Neural crest cell (in vitro differentiated cells): ENCODE measurements at places on chromosomes 4 and X. TPM values are rescaled to one million over a fixed set of nuclear protein-coding genes. Genes with fewer than 3 reads are reported as not detected.

GRCh38 chr4:153825126-153825525, 36.2 kb upstream of the SFRP2 start:
- H3K4me1 ChIP-seq, result peaks cover 7% of the 10 kb centered on the region
- no peak overlapping the region for H3K4me3 ChIP-seq
- H3K36me3 ChIP-seq, result peaks cover 50% of the 10 kb centered on the region
- H3K27me3 ChIP-seq, result no peaks in the 10 kb centered on the region
- DNase-seq, result no peak

DNA sequence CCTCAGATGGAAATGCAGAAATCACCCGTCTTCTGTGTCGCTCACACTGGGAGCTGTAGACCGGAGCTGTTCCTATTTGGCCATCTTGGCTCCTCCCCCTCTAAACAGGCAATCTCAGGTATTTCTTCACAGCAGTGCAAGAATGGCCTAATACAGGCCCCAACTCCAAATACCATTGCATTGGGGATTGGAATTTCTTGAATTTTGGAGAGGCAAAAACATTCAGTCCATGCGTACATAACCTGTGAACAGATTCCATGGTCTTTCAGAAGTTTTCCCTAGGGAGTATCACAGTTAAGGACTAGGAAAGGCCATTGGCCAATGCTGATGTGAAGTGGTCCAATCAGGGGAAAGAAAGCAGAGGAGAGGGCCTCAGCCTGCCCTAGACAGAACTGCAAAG, 128.2 kb upstream of the NOCT start:
- H3K4me3 ChIP-seq, result no peak overlapping the region
- no peaks in the 10 kb centered on the region for H3K27me3 ChIP-seq
- H3K4me1 ChIP-seq, result peaks cover 25% of the 10 kb centered on the region
- no peaks in the 10 kb centered on the region for H3K36me3 ChIP-seq
- no peak for DNase-seq
- no peak overlapping the region for H3K27ac ChIP-seq

GRCh38 chr4:87391576-87392054, 627 bp upstream of the HSD17B11 start:
- H3K4me1 ChIP-seq, result peaks cover 33% of the 10 kb centered on the region
- DNase-seq, result no peak
- peak overlapping the region; percentile 95 for H3K27ac ChIP-seq
- H3K36me3 ChIP-seq, result peaks cover 15% of the 10 kb centered on the region

The HPRT1 gene
- total RNA-seq, result 20.3 and 26.6 TPM in 2 replicates

GRCh38 chr4:57109847-57110639, at the start of gene IGFBP7:
TSS of gene IGFBP7 (minus strand) at chr4:57110385. CDS start at chr4:57110351, 34 bp downstream.
- H3K27ac ChIP-seq, result peak within 1 kb of the TSS; percentile 60
- peak within 1 kb of the TSS; percentile 94 for H3K4me3 ChIP-seq
- H3K27me3 ChIP-seq, result peaks cover 73% of the 10 kb centered on the region

- H3K27ac ChIP-seq, result peak within 1 kb of the TSS; percentile 94
- H3K27me3 ChIP-seq, result no peaks in the 10 kb centered on the region
- H3K36me3 ChIP-seq, result no peaks in the 10 kb centered on the region
These were observed at the start of gene RADX for GRCh38 chrX:106611679-106612392. TSS of gene RADX (plus strand) at chrX:106611978. CDS start at chrX:106612081, 103 bp downstream.

GRCh38 chrX:3549411-3549911, 164.0 kb downstream of the PRKX start:
- H3K4me3 ChIP-seq, result peak overlapping the region; percentile 12
- H3K27ac ChIP-seq, result peak overlapping the region; percentile 9
- peaks cover 13% of the 10 kb centered on the region for H3K4me1 ChIP-seq
- peak; percentile 15 for DNase-seq

- DNase-seq, result no peak
- H3K4me1 ChIP-seq, result peaks cover 22% of the 10 kb centered on the region
- H3K4me3 ChIP-seq, result no peak overlapping the region
- H3K36me3 ChIP-seq, result peaks cover 43% of the 10 kb centered on the region
- no peaks in the 10 kb centered on the region for H3K27me3 ChIP-seq
- no peak overlapping the region for H3K27ac ChIP-seq
These were observed 63.7 kb upstream of the TLR2 start for GRCh38 chr4:153620352-153620751.

The WNK3 gene
- total RNA-seq, result 29.3 and 30.7 TPM in 2 replicates

The RAB39B gene
- total RNA-seq, result 6.5 and 7.3 TPM in 2 replicates

DNA sequence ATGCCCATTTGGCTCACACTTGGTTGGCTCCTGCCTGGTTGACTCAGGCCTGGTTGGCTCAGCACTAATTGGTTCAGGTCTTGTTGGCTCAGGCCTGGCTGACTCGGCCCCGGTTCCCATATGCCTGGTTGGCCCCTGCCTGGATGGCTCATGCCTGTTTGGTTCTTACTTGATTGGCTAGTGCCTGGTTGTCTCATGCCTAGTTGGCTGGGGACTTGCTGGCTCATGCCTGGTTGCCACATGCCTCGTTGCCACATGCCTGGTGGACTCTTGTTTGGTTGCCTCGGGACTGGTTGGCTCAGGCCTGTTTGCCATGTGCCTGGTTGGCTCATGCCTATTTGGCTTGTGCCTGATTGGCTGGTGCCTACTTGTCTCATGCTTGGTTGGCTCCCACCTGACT, 103.7 kb downstream of the APOOL start:
- no peaks in the 10 kb centered on the region for H3K36me3 ChIP-seq
- no peaks in the 10 kb centered on the region for H3K27me3 ChIP-seq
- DNase-seq, result no peak
- H3K4me3 ChIP-seq, result no peak overlapping the region
- no peak overlapping the region for H3K27ac ChIP-seq

- no peak overlapping the region for H3K4me3 ChIP-seq
- no peaks in the 10 kb centered on the region for H3K36me3 ChIP-seq
- H3K4me1 ChIP-seq, result no peaks in the 10 kb centered on the region
- no peak for DNase-seq
- H3K27ac ChIP-seq, result no peak overlapping the region
- H3K27me3 ChIP-seq, result peaks cover 11% of the 10 kb centered on the region
These were observed 8.7 kb downstream of the CITED1 start for GRCh38 chrX:72296991-72297390.

The PRKG2 gene
- total RNA-seq, result 0.77 and 0.86 TPM in 2 replicates

DNA sequence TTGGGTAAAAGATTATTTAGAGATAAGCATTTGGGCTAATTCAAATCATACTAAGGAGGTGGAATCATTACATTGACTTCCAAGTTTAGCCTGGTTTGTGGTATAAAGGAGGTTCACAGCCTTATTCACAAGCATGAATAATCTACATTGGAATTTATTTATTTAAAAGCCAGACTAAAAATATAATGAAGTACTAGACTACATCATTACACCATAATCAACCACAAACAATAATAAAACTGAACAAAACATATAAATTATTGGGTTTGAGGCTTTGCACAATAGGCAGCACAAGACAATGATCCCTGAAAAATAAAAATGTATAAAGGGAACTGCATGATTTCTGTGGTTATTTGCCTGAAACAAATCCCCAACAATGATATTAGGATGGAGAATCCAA, 314.0 kb downstream of the GBA3 start:
- no peak overlapping the region for H3K4me3 ChIP-seq
- DNase-seq, result no peak
- H3K4me1 ChIP-seq, result no peaks in the 10 kb centered on the region
- H3K36me3 ChIP-seq, result no peaks in the 10 kb centered on the region
- H3K27me3 ChIP-seq, result no peaks in the 10 kb centered on the region
- no peak overlapping the region for H3K27ac ChIP-seq

GRCh38 chrX:1341545-1342184, 5.1 kb downstream of the IL3RA start:
- no peaks in the 10 kb centered on the region for H3K27me3 ChIP-seq
- H3K27ac ChIP-seq, result no peak overlapping the region
- no peak overlapping the region for H3K4me3 ChIP-seq
- H3K4me1 ChIP-seq, result peaks cover 3% of the 10 kb centered on the region
- no peak for DNase-seq
- no peaks in the 10 kb centered on the region for H3K36me3 ChIP-seq

DNA sequence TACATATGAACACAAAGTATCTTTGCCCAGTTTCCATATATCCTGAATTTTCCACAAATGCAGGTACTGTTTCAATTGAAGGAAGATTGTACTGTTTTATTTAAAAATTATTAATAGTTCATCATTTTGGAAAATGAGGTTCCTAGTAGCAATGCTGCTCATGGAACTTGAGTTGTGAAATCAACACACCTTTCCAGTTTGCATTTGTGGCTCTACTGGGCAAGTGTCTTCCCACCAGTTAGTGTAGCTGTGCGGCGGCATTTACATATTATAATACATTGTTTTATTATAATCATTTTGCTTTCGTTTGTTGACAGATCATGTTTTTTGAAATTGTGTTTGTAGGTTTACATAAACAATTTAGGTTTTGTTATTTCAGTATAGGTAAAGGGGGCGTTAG, 2.0 kb upstream of the DDX3X start:
- H3K36me3 ChIP-seq, result peaks cover 5% of the 10 kb centered on the region
- peaks cover 26% of the 10 kb centered on the region for H3K27me3 ChIP-seq
- no peak overlapping the region for H3K27ac ChIP-seq
- no peak for DNase-seq

- H3K27ac ChIP-seq, result no peak overlapping the region
- DNase-seq, result no peak
- H3K27me3 ChIP-seq, result no peaks in the 10 kb centered on the region
- no peaks in the 10 kb centered on the region for H3K36me3 ChIP-seq
These were observed 340.0 kb upstream of the GALNTL6 start for GRCh38 chr4:171473155-171473554.

DNA sequence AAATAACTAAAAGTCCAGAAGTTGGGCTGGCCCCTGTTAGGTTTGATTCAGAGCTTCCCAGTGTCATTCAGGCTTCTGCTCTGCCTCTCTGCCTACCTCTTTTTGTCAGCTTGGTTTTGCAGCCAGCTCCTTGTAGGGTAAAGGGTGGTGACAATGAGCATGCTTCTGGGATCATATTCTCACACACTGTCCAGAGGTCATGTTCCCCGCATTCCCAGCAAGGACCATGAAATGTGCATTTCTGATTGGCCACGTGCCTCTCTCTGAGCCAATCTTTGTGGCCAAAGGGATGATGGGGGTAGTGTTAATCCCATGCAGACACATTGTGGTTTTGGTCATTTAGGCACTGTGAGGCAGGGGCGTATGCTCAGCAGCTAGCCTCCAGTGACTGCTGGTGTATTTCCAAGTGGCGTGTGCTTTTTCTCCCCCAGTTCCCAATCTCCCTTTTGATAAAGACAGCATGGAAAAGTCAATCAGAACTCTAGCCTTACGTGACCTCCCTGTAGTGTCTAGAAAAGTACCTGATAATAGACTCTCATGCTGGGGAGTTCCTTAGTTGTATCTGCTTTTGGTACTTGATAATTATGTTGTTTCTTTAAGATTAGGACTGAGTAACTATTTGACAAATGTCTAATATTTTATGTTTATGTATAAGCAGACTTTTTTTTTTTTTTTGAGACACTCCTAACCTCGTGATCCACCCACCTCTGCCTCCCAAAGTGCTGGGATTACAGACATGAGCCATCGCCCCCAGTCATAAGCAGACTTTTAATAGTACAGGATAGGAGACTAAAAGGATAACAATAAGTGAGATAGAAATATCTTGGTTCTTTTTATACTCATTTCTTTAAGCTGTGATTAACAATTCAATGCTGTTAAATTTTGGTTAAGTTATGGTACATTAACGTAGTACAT, 57.8 kb downstream of the KIAA0232 start:
- no peaks in the 10 kb centered on the region for H3K27me3 ChIP-seq
- no peak overlapping the region for H3K27ac ChIP-seq
- H3K4me1 ChIP-seq, result peaks cover 15% of the 10 kb centered on the region
- DNase-seq, result no peak
- H3K4me3 ChIP-seq, result no peak overlapping the region

GRCh38 chr4:14868426-14869395, 133.6 kb upstream of the CPEB2 start:
- no peak overlapping the region for H3K27ac ChIP-seq
- no peak overlapping the region for H3K4me3 ChIP-seq
- peaks cover 4% of the 10 kb centered on the region for H3K27me3 ChIP-seq
- H3K4me1 ChIP-seq, result peaks cover 24% of the 10 kb centered on the region

DNA sequence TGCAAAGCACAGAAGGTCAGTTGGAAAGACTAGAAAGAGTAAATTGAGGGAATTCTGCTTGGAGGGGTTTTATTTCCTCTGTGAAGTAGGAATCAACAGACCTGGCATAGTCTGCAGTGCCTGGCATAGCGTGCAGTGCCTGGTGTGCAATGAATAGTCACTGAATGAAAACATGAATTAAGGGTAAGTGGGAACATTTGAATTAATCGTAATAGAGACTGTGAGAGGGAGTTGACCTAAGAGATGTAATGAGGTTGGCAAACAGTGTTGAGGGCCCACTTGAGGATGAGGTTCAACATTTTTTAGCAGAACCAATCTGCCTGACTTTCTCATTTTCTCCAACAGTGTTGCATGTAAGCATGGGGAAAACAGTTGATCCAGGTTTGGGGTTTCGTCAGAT, 377.2 kb upstream of the FTHL17 start:
- no peak overlapping the region for H3K4me3 ChIP-seq
- no peaks in the 10 kb centered on the region for H3K4me1 ChIP-seq
- H3K27me3 ChIP-seq, result no peaks in the 10 kb centered on the region
- H3K36me3 ChIP-seq, result no peaks in the 10 kb centered on the region

The TLR10 gene
- total RNA-seq, result not detected in 2 replicates
